T-cell (primary cell): ENCODE measurements at places on chromosomes 3 and 15. TPM values are rescaled to one million over a fixed set of nuclear protein-coding genes. Genes with fewer than 3 reads are reported as not detected.

CORO2B gene
- total RNA-seq = 0.09 TPM

GRCh38 chr3:108090049-108090700, 656 bp downstream of the CD47 start:
- peak; percentile 65 for DNase-seq

CCDC54 gene
- not detected for total RNA-seq

NANOGP8 gene
- not detected for total RNA-seq

DNA sequence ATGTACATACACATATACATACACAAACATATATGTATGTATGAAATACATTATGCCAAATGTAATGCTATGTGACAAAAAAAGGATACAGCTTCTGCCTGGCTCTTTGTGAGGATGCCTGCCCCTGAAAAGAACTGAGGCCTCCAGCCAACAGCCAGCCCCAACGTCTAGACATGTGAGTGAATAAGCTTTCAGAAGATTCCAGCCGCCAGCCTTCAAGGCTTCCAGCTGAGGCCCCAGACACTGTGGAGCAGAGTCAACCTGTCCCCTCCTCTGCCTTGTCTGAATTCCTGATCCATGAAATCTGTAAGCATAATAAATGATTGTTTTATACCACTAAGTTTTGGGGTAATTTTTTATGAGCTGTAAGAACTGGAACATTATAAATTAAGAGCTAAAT, 24.7 kb downstream of the GXYLT2 start:
- DNase-seq = no peak

DNA sequence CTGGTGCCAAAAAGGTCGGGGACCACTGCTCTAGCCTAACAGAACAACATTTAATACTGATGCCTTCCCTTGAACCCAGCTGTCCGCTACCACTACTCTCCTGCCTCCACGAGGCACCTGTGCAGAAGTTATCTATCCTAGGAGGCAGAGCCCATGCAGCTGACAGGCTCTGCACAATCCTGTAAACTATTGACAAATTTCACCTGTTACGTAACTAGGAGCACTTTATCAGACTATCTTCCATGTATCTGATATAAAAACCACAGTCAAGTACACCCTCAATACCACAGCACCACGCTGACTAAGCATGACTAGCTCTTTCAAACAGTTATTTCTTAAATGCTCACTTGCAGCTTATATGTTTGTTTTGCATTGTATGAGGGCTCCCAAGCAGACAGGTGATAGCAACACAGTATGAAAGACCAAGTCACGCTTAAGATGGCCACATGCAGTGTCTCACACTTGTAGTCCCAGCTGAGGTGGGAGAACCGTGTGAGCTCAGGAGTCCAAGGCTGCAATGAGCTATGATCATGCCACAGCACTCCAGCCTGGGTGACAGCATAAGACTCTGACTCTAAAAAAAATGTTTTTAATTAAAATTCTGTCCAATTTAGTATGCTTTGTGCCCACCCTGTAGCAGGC, 4.5 kb upstream of the IL17RC start:
- no peak for DNase-seq

MAGEL2 gene
- not detected for total RNA-seq

- no peak for DNase-seq
These were observed 120.5 kb upstream of the ALDH1A3 start for GRCh38 chr15:100759106-100759505.

- no peak for DNase-seq
These were observed 51.7 kb downstream of the GPR149 start for GRCh38 chr3:154378311-154378710.
